ENCODE measurements at places on chromosomes 5 and 9. TPM values are rescaled to one million over a fixed set of nuclear protein-coding genes. Genes with fewer than 3 reads are reported as not detected.

Gene IL4
- 0.72 TPM for total RNA-seq

Gene RGP1
- total RNA-seq = 13.0 TPM

Gene ACOT12
- not detected for total RNA-seq

Gene TNFSF15
- 0.16 TPM for total RNA-seq

Gene BNIP1
- total RNA-seq = 23.5 TPM

Gene PCDHGC5
- not detected for total RNA-seq

Gene ANKRD34B
- not detected for total RNA-seq

Gene TMEM250
- total RNA-seq = 25.9 TPM

Gene ARHGEF37
- 1.1 TPM for total RNA-seq

DNA sequence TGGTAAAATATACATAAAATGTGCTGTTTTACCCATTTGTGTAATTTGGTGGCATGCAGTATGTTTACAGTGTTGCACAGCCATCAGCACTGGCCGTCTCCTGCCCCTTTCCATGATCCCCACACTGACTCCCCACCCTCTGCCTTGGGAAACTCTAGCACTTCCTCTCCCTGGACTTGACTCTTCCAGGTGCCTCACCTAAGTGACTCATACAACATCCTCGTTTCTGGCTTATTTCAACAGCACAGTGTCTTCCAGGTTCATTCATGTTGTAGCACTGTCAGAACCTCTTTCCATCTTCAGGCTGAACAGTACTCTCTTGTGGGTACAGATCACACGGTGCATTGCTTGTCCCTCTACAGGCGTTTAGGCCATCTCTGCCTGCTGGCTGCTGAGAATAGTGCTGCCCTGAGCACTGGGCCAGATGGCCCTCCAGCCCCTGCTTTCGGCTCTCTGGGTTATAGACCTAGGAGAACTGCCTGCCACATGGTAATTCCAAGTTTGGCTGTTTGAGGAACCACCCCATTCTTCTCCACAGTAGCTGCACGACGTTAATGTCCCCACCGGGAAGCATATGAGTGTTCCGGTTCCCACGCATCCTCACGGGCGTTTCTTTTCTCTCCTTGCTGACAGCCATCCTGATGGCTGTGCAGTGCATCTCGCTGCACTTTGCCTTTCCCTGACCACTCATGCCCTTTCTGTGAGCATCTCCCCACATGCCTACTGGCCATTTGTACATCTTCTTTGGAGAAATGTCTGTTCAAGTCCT is 211.8 kb downstream of the FANCC start:
- DNase-seq = no peak

- DNase-seq = no peak
Observed at GRCh38 chr9:17349831-17350230, 215.0 kb downstream of the CNTLN start.

GRCh38 chr5:68426586-68426985 is 211.0 kb downstream of the PIK3R1 start:
- DNase-seq = no peak

DNA sequence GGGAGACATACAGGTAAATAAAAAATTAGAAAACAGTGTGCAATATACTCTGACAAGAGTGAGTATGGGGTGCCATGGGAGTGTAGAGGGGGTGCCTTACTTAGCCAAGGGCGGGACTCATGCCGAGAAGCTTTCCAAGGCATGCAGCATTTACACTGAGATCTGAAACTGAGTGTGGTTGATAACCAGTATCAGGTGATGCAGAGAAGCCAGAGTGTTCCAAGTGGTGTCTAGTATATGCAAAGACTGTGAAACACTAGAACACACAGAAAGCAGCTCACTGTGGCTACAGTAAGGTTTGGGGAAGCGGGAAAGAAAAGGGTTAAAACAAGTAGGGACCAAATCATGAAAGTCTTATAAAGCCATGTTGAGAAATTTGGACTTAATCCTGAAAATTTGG is 30.5 kb upstream of the ERBIN start:
- DNase-seq = no peak

DNA sequence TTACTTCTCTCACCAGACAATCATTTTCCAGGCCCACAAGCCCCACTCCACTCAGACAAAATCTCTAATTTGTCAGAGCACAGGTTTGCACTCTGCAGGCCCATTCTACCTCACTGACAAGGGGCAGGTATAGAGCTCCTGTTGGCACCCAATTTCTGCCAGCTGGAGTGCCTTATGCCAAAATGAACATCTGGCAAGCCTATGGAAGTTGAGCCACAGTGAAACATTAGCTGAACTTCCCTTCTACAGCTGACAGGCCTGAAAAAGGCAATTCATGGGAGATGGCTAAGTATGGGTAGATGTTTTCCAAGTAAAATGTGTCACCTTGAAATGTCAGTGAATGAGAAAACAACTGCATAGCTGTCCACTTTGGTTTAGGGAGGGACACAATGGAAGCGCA is 87.0 kb downstream of the SPOCK1 start:
- no peak for DNase-seq

- DNase-seq = no peak
Observed at GRCh38 chr5:16740811-16741392, 124.1 kb upstream of the RETREG1 start.

DNA sequence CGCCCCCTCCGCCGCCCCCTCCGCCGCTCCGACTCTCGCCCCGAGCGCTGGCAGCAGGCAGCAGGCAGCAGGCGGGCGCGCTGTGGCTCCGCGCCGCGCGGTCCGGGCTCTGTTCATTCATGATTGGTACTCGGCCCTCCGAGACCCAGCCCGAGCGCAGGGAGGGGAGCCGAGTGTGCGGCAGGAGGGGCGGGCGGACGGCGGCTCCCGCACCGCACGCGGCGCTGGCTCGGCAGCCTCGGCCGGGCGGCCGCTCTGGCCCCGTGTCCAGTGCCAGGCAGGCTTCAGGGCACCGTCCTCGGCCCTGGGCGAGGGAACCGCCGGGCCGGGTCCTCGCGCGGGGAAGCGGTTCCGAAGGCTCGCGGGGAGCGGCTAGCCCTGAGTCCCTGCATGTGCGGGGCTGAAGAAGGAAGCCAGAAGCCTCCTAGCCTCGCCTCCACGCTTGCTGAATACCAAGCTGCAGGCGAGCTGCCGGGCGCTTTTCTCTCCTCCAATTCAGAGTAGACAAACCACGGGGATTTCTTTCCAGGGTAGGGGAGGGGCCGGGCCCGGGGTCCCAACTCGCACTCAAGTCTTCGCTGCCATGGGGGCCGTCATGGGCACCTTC is at the start of gene KCNIP1:
KCNIP1 (plus strand) TSS at position 31 of the 607 bp plus-strand sequence.
- no peak for DNase-seq

DNA sequence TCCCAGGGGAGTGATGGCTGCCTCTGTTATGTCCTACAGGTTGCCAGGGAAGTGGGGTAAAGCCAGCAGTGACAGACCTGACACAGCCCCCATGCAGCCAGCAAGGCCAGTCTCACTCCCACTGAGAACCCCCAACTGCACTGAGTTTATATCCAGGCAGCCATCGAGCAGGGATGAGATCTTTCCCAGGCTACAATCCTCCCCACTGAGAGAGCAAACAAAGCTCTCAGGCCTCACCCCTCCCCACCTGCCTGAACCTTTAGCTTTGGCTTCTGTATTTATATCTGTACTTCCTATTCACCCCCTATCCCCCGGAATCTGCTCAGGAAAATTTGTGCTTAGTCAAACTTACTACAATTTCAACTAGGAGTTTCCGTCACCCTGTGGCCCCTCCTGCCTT is 284.1 kb downstream of the FAM170A start:
- no peak for DNase-seq

DNA sequence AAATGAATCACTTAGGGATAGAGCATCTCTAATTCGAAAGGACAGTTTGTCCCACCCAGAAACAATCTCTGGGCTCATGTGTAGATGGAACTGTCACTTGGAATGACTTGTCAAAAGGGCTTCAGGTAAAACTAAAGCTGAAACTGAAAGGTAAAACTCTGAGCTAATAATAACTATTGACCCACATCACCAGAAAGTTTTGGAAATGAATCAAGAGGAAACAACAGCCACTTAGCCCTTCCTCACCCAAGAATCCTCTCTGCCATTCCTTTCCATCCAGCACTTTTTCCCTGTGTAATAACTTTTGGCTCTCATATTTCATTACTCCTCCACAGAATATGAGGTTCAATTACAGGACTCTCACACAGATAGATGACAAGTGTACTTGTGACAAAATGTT is 14.0 kb upstream of the GLRX start:
- no peak for DNase-seq

DNA sequence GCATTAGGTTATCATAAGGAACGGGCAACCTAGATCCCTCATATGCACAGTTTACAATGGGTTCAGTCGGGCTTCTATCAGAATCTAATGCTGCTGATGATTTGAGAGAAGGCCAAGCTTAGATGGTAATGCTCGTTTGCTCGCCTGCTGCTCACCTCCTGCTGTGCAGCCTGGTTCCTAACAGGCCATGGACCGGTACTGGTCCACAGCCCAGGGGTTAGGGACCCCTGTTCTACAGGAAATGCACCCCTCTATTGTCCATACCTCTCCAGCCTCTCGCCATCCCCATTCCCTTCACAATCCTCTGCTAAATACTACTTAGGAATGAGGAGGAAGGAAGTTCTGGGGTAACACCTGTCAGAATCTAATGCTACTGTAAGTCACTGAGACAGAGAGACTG is 75.1 kb downstream of the OXCT1 start:
- no peak for DNase-seq

DNA sequence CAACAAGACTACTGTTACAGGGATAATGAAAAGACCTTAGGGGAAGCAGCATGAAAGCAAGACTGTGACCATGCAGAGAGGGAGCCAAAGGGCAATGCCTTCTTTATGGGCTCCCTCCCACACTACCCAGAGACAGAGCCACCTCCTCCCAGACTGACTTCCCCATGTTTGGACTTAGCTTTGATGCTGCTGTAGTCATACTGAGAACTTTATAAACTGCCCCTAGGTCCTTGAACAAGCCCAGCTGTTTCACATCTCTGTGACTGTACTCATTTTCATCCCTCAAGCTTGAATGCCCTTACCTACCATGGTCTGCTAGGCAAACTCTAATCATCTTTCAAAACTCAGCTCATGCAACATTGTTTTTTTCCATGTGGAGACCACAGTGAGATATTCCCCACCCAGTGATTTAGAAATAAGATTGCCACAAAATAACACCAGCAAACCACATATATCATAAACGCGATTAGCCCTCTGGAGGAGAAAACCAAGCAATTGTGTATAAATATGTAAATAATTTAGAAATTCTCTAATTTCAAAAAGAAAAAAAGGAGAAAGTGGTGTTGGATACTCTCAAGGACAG is 23.4 kb upstream of the FAM169A start:
- no peak for DNase-seq

- no peak for DNase-seq
Observed at GRCh38 chr5:32973646-32974045, 262.5 kb downstream of the NPR3 start.

GRCh38 chr5:5675511-5675910 is 253.0 kb downstream of the ICE1 start:
- DNase-seq = no peak

DNA sequence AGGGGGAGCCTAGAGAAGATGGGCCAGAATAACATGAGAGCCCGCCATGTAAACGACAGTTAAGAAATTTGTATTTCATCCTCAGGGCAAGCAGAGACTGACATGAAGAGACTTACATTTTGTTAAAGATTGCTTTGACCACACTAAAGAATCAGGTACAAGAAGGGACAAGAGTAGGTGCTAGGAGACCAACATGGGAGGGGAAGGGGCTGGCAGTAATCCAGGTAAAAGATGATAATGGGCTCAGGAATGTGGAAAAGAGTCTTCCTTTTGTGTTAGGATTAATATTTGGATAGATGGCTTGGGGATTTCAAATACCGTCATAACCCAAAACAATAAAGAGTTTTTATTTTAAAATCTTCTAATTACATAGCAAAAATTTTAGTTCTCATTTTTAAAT is 137.3 kb downstream of the ZNF462 start:
- no peak for DNase-seq

GRCh38 chr9:106800701-106801270 is 62.2 kb upstream of the ZNF462 start:
- DNase-seq = no peak

- no peak for DNase-seq
Observed at GRCh38 chr5:173940269-173940668, 48.7 kb upstream of the C5orf47 start.

GRCh38 chr9:124343533-124344290 is 71.5 kb downstream of the PSMB7 start:
- DNase-seq = no peak

GRCh38 chr9:123763910-123764588 is 165.9 kb downstream of the DENND1A start:
- DNase-seq = no peak

GRCh38 chr5:173825215-173825865 is 62.8 kb upstream of the CPEB4 start:
- DNase-seq = no peak

DNA sequence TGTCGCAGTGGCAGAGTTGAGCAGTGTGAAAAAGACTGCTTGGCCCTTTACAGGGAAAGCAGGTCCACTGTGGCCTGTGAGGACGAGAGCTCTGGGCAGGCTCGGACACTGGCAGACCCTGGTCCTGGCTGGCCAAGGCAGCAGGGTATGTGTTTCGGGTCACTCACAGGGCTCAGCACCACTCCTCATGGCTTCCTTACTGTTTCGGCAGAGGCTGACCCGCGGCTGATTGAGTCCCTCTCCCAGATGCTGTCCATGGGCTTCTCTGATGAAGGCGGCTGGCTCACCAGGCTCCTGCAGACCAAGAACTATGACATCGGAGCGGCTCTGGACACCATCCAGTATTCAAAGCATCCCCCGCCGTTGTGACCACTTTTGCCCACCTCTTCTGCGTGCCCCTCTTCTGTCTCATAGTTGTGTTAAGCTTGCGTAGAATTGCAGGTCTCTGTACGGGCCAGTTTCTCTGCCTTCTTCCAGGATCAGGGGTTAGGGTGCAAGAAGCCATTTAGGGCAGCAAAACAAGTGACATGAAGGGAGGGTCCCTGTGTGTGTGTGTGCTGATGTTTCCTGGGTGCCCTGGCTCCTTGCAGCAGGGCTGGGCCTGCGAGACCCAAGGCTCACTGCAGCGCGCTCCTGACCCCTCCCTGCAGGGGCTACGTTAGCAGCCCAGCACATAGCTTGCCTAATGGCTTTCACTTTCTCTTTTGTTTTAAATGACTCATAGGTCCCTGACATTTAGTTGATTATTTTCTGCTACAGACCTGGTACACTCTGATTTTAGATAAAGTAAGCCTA is 15.7 kb downstream of the SQSTM1 start:
- DNase-seq = peak; percentile 77

DNA sequence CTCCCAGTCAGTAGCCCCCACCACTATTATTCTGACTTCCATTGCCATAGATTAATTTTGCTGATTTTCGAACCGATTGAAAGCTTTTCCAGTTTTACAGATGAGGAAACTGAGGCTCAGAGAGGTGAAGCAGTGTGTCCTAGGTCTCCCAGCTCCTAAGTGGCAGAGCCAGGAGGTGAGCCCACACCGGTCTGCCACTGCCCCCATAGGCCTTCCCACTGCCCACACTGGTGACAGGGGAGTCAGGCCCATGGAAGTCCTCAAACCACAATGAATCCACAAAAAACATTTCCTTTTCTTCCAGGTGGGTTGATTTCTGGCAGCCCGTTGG is 54.9 kb upstream of the RPL26L1 start:
- DNase-seq = no peak

GRCh38 chr9:105053209-105053652 is 125.3 kb upstream of the ABCA1 start:
- DNase-seq = peak; percentile 81

All from activated CD8-positive, alpha-beta T cell treated with anti-CD3 and anti-CD28 coated beads for 36 hours (primary cell).